Bronchial epithelial cell (primary cell): ENCODE measurements at places on chromosomes 5 and 9. TPM values are rescaled to one million over a fixed set of nuclear protein-coding genes. Genes with fewer than 3 reads are reported as not detected.

DNA sequence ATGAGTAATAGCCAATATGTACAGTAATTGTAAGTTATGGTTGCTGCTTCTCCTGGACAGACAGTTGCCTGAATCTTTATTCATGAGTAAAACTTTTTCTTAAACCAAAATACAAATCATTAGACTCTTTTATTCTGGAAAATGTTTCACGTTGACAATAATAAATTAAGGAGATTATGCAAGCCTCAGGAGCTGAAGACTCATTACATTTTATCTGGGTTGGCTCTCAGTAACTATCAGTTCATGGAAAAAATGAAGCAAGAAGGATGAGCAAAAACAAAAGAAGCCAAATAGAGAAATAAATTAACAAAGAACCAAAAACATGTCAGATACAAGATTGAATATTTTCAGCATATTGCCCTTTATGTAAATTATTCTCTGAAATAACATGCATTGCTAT lies 88.9 kb upstream of the PRR16 start:
- no peak for DNase-seq

- DNase-seq = peak; percentile 78
Measured at GRCh38 chr9:112881331-112881730, 9.3 kb downstream of the SLC46A2 start.

Gene PCDHAC2
- 14.1 and 16.8 TPM in 2 replicates for total RNA-seq

- DNase-seq = no peak
Measured at GRCh38 chr9:122846371-122846940, 18.1 kb upstream of the PDCL start.

GRCh38 chr5:168796593-168797580 lies 217.7 kb upstream of the PANK3 start:
- no peak for DNase-seq

GRCh38 chr5:3993856-3994473 lies 398.3 kb downstream of the IRX1 start:
- DNase-seq = no peak

GRCh38 chr5:133754575-133755169 lies 142.3 kb upstream of the FSTL4 start:
- DNase-seq = peak; percentile 57

- DNase-seq = peak; percentile 90
Measured at GRCh38 chr5:108654051-108654450, 93.6 kb upstream of the FER start.

Gene CXCL14
- 0.26 and 1.3 TPM in 2 replicates for total RNA-seq

GRCh38 chr9:107336718-107337360 lies 53.8 kb downstream of the RAD23B start:
- DNase-seq = peak; percentile 82

Gene INSL6
- total RNA-seq = not detected in 2 replicates

DNA sequence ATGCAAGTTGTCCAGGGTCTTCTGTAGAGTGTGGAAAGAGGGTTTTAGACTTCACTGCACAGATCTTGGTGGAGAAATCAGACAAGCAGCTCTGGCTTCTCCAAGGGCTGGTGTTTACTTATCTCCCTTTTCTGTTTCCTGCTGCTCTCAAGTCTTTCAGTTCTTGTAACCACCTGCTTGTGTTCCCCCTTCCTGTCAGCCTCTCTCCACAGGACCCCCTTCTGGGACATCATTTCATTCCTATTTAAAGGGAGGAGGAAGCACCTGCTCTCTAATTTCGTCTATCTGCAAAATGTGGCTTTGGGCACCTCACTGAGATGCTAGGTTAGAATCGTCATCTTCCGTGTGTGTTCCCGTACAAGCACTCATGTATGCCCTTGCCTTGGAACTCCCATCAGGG lies 636.2 kb downstream of the MTRR start:
- no peak for DNase-seq

Gene PCDHB15
- under 0.01 and 0.51 TPM in 2 replicates for total RNA-seq

- no peak for DNase-seq
Measured at GRCh38 chr5:3382782-3383181, 212.8 kb upstream of the IRX1 start.

GRCh38 chr9:68904454-68904853 lies 109.5 kb downstream of the PRKACG start:
- no peak for DNase-seq

- no peak for DNase-seq
Measured at GRCh38 chr9:119761812-119762211, 392.6 kb upstream of the BRINP1 start.

Gene ZBED3
- total RNA-seq = 0.53 and 0.90 TPM in 2 replicates

Gene TPPP
- total RNA-seq = 1.6 and 2.4 TPM in 2 replicates

- no peak for DNase-seq
Measured at GRCh38 chr5:111251921-111252320, 27.7 kb downstream of the CAMK4 start.

Gene PRLR
- total RNA-seq = not detected in 2 replicates

DNA sequence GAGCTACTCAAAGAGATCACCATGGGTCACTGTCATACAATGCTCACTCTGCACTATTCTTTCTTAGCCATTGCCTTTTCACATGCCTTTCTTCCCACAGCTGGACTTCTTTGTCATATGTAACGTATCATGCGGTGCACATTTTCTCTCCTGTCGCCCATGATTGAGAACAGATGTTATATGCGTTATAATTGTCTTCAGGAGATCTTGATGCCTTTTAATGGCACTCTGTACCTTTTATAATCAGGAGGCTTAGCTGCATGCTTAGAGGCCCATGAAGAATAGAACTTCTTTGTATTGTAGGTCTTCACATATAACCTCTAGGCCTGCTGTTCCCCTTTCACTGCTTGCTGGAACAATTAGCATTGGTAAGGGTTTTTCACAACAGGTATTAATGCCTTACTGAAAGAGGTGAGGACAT lies 436.1 kb downstream of the CDH10 start:
- no peak for DNase-seq

GRCh38 chr9:36547598-36547997 lies 25.1 kb upstream of the MELK start:
- DNase-seq = no peak

DNA sequence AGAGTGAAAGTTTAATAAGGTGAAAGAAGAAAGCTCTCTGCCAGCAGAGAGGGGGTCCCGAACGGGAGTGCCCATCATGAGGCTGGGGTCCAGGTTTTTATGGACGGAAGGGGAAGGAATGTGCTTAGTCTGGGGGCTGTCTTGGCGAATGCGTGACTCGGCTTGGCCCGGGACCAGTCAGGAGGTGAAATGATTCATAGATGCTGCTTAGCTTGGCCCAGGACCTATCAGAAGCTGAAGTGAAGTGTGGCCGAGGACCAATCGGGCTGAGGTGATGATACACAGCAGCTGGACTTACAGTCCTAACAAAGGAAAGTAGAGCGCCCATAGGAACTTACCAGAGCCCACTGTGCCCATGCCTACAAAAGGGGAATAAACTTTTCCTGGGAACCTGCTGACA lies 3.9 kb upstream of the FKTN start:
- no peak for DNase-seq

Gene PCDHA9
- under 0.01 TPM in 2 replicates for total RNA-seq

Gene FIBCD1
- 0.26 and 0.51 TPM in 2 replicates for total RNA-seq

- DNase-seq = no peak
Measured at GRCh38 chr9:121185774-121186403, 15.8 kb downstream of the RAB14 start.
